Activated T-helper 1 cell treated with Interleukin-2 at 50 U/mL for 16 hours (primary cell): ENCODE measurements at places on chromosomes 13 and 19.

DNA sequence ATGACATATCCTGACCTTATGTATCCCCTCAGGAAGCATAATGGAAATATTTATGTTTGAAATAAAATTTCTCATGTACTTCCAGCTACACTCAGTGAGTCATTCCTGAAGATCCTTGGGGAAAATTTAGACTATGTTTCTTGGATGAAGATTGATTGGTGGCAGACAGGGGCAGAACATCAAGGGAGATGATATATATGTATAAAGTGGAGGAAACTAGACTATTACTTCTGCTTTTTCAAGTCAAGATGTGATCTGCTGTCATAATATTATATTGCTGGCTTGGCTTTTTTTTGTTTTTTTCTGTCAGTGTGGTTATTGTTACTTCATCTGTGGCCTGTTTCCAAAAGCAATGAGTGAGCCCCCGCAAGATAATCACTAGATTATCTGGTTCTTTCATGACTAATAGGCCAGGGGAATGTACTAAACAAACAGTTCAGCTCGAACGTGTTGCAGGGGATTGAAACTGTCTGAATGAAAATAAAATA lies 87.2 kb upstream of the TNFSF11 start:
- no peak for DNase-seq

DNA sequence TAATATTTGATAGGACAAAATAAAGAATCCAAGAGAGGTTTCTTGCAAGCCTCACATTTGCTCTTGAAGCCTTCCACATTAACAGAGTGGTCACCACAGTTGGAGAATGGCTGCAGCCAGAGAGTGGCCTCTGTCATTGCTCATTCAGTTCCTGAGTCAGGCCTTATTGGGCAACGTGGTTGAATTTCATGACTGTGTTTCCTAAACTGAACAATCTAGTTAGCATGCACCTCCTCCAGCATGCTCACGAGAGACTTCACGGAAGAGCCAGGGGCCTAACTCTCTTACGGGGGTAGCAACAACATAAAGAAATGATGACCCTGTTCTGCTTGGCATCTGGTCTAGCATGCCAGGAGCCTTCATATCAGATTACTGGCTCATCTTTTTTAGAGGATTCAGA lies 9.6 kb upstream of the UBL3 start:
- DNase-seq, result no peak

GRCh38 chr13:28442839-28443238 lies 52.1 kb downstream of the FLT1 start:
- no peak for DNase-seq

DNA sequence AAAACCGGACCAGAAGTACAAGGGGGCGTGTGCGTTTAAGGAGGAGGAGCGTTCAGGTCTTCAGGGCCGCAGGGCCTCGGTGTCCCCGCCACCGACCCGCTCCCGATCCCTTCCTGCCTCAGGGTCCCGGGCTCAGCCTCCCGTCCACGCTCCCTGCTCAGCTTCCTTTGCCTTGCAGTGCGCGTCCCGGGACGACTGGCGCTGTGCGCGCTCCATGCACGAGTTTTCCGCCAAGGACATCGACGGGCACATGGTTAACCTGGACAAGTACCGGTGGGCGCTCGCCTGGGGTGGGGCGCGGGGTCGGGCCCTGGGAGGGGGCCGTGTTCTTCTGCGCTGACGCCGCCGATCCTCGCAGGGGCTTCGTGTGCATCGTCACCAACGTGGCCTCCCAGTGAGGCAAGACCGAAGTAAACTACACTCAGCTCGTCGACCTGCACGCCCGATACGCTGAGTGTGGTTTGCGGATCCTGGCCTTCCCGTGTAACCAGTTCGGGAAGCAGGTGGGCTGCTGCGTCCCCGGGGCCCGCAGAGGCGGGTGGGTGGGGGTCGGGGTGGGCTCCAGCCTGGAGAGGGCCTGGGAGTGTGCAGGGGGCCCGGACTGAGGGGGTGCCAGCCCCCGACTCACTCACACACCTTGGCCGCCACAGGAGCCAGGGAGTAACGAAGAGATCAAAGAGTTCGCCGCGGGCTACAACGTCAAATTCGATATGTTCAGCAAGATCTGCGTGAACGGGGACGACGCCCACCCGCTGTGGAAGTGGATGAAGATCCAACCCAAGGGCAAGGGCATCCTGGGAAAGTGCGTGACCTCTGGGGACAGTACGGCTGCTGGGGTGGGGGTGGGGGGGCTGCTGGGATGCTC lies 1.4 kb downstream of the GPX4 start:
- no peak for DNase-seq

DNA sequence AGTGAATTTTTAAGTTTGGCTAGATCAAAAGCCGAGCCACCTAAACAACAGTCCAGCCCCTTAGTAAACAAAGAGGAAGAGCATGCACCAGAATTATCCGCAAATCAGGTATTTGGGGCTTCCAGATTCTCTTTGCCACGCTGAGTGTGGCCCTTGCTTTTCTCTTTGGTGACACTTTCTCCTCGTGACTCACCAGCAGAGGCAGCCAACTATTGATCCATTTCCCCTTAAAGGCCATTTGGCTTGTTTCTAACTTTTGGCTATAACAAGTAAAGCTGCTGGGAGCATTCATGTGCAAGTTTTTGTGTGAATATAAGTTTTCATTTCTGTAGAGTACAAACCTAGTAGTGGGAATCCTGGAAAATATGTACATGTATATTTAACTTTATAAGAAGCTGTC lies 17.6 kb upstream of the WDR88 start:
- DNase-seq, result no peak

DNA sequence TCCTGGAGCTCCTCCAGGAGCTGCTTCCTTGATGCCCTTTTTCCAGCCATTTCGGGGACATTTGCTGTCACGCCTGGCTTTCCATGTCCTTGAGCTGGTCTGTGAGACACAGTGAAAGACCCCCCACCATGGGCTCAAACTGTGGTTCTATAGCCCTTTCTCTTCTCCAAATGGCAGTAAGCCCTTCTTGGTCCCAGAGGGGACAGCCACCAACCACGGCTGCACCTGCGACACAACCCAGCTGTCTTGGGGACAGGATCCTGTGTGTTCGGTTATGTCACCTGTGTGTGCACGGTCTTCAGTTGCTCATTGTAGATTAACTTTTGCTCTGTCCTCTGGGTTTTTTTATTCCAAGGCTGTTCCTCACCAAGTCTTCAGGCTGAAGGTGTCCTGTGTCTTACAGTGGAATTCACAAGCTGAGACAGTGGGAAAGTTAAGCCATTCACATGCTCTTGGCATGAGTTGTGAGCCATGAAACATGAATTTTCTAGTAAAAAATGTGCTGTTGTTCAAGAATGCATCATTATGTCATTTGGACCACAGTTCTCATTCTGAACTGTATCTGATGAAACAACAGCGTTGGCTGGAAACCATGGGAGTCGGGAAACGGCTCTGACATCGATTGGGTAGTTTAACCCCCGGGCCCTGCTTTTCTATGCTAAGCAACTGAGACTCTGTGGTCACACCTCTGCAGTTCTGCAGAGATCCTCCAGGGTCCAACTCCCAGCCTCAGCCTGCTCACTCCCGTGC lies 129.5 kb upstream of the MCF2L start:
- DNase-seq, result no peak

DNA sequence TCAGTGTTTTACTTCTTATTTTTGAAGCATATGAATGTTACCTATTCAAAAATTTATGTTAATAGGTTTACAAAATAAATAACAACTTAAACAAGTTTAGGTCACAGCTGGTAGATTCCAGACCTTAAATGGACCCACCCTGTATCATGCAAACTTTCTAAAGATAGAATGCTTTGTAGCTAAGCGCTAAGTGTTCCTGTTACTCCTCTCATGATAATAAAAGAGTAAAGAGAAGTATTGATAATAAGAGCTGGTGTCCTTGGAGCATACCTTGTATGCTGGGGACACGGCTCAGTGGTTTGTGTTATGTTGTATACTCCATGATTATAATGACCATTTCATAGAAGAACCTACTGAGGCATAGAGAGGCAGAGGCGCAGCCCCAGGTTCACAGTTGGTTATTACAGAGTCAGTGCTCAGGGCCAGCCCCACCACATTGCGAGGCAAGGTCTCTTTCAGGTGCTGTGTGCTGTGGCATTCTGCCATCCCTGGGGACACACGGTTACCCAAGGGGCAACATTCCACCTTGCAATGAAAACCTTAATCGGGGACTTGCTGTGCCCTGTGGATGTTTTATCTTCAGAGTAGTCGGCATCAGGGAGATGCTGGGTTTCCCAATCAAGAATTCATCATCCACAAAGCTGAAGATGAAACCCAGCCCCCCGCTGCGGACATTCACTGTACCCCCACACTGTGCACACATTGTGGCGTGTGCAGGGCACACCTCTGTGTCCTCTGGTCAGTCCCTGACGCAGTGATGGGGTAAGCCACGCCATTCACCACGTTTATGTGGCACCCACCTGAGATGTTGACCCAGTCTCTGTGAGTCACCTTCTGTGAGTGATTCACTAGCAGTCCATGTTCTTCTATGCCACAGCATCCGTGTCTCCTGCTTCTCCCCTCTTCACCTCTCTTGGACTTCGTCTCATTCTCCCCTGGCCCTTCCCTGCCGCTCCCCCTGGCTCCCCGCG lies 186.7 kb downstream of the COL4A1 start:
- DNase-seq, result no peak
